Fibroblast of the conjunctiva (primary cell): ENCODE measurements at places on chromosomes 4 and X.

GRCh38 chr4:77927991-77928925 lies 65.6 kb downstream of the MRPL1 start:
- DNase-seq, result peak; percentile 34

- no peak for DNase-seq
Observed at GRCh38 chr4:162782778-162783525, 383.7 kb downstream of the NAF1 start.

DNA sequence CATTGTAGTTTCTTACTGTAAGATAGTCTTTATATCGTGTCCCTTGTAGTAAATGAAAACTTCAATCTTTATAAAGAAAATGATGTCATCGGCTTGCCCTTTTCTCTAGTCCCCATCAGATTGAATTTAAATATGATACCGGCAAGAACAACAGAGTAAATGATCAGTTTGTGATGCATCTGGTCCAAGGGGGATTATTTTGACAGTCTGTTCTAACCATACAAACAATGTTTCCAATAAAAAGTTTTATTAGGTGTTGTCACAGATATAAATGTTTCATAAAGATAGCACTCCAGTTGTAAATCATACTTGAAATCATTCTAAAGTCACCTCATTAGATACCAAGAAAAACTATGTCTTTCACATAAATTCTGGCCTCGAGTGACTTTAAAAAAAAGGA lies 72.3 kb downstream of the SLC9A6 start:
- DNase-seq, result no peak

DNA sequence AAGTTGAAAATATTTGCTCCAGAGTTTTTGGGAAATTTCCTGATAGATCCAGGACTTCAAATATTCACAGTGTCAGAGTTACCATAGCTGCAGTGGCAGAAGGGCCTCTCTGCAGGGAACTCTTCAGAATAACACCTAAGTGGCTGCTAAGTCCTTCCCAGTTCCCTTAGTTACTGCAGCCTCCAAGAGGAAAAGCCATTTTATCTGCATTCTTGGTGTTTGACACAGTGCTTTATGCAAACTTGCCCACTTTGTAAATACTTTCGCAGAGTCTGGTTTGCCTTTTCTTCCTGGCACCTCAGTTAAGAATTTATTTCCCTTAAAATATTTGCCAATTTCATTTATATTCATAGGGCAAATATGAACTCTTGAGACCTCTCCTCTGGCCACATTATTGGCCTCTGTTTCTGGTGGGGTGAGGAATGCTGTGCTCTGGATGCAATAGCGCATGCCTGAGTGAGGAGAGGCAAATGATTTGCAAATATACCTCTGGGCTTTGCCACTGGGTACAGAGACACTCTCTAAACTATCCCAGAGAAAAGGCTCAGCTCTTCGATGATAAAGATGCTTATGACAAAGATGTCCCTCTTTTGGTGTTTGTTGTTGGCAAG lies 566.3 kb upstream of the NR3C2 start:
- DNase-seq, result no peak

DNA sequence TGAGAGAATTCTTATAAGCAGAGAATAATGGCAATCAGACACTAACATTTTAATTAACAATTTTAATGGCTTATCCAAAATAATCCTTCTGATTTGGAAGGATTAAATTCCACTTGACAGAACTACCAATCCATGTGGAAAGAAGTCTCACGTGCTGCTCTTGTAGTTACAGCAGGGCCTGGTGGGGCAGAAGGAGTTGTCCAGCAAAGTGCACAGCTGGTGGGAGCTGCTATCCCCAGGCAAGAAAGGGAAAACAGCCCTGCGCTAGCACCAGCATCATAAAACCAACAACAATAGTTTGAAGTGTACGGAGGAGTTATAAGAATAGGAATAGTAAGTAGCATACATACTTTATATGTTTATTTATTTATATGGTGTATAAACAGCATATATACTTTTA lies 127.4 kb upstream of the TRIM2 start:
- no peak for DNase-seq

- no peak for DNase-seq
Observed at GRCh38 chr4:40484346-40485090, 145.1 kb downstream of the RBM47 start.

GRCh38 chr4:3369781-3370674 lies 71.7 kb upstream of the HGFAC start:
- peak; percentile 43 for DNase-seq

- peak; percentile 46 for DNase-seq
Observed at GRCh38 chrX:109890910-109891502, 111.9 kb upstream of the TMEM164 start.

DNA sequence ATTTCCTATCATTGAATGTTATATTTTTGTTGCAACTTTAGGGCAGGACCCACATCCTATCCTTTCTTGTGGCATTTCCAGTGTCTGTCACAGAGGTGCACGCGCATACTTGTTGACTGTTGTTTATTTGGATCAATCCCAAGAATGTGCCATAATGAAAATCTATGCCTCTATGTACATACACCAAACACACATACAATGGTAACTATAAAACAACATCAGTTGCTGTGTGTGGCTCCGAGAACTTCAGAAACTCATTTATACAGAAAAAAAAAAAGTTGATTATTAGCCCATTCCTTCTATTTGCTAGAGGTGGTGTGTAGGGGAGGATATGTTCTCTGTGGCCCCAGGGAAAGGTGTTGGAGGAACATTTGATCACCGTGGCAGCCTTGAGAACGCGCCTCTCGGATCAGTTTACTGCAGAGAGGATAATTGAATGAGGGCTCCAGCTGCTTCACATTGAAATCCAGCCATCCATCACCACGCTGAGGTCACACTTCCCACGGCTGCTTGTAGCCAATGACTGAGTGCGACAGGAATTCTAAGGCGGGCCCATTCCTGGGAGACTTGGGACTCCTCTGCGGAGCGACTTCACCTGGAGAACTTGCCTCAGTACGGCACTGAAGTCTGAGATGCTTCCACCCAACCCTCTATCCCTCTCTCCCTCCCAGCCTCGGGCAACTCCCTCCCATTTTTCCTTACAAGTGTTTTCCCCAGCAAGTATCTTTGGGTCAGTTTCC lies 19.5 kb downstream of the SMPX start:
- no peak for DNase-seq

- no peak for DNase-seq
Observed at GRCh38 chrX:49286136-49286535, 16.5 kb downstream of the PPP1R3F start.

GRCh38 chr4:141046255-141046654 lies 87.0 kb downstream of the RNF150 start:
- DNase-seq, result peak; percentile 81

DNA sequence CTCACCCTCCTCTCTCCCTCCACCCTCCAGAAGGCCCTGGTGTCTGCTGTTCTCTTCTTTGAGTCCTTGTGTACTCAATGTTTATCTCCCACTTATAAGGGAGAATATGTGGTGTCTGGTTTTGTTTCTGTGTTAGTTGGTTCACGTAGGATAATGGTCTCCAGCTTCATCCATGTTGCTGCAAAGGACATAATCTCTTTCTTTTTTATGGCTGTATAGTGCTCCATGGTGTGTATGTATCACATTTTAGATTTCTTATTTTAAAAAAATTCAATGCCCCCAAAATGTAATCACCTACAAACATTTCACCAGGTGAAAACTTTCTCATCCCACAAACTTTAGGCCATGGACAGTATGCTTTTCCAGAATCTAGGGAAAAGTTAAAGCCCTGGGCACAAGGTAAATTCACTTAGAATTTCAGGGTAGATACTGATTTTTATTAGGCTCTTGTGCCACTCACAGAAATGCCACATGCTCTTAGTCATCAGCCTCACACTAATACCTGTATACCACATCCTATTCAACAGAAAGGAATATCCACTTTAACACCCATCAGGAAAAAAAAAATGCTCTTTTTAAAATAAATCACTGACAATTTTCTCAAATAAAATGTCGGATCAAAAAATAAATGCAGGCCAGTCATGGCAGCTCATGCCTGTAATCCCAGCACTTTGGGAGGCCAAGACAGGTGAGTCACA lies 104.8 kb upstream of the ENPP6 start:
- DNase-seq, result no peak

DNA sequence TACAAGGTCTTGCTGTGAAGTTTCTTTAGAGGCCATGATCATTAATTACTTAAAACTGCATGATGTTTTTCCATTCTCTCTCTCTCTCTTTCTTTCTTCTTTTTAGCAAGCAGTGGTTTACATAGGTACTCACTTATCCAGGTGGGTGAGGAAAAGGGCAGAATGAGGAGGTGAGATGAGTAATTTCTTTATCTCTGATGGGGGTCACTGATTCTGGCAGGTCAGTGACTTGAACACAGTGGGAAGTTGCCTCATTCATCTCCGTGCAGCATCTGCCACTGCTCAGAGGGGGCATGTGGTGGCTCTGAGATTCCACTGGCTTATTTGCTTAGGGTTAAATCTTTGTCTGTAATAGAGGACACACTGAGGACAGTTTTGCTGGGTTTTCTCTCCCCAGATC lies 62.6 kb downstream of the FAM114A1 start:
- no peak for DNase-seq

DNA sequence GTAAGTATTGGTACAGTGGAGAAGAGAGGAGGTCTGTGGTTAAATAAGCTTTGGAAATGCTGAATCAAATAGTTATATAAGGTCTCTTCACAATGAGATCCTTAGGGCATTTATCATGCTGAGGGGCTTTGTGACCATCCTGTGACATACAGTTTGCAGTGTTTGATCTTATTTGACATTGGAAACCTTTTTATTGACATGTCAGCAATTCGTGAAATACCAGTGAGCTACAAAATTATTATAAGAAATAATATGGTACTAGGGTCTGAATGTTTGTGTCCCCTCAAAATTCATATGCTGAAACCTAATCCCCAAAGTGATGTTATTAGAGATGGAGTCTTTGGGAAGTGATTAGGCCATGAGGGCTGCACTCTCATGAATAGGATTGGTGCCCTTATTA lies 98.4 kb downstream of the MID1IP1 start:
- no peak for DNase-seq

DNA sequence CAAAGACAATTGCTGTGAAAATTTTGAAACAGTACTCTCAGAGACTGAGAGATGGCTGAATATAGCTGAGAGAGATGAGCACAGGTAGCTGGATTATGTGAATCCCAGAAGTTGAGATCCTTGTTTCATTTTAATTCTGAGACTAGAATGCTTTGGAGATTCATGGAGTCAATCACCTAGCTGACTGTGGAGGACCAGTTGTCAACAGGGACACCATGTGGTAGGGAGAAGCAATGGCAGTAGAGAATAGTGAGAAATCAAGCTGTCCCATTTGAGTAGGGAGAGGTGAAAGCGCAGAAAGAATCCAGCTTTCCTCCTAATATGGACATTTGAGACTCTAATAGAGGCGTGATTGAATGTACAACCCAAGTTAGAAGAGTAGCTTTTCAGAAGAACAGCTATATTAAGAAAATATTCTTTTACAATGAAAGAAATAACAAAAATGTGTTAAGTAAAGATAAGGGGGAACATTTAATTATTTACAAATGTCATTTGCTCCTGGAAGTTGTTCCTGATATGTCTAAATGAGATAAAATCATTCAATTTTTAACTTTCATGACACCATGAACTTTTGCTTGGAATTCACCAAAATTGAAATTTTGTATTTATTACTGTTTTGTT lies 30.3 kb upstream of the GLRB start:
- peak; percentile 68 for DNase-seq

DNA sequence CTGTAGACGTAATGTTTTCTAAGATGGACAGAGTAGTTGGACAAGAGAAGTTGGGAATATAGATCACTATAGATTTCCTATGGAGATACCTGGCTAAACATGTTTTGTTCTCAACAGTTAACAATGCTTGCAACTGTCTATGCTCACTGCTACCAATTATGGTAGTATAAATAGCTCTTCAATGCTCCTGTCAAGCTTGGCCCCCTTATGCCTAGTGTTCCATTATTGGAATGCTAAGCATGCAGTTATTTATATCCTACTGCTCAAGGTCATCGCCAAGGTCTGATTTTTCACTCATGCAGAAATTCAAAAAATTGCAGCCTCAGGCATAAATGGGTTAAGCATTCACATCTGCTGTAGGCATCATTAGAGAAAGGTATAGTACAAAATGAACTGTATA lies 519.0 kb downstream of the IL15 start:
- no peak for DNase-seq

DNA sequence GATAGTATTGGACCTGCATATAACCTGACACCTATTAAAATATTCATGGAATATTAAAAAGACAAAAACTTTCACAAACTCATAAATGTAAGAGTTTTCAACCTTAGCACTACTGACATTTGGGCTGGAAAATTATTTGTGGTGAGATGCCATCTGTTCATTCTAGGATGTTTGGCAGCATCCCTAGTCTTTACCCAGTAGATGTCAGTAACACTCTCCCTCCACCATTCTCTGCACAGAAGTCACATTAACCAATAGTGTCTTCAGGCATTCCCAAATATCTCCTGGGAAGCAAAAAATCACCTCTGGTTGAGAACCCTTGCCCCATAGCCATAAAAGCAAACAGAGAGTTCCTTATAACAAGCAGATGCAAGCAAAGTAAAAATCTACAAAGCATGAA lies 41.4 kb upstream of the NDST4 start:
- peak; percentile 8 for DNase-seq

DNA sequence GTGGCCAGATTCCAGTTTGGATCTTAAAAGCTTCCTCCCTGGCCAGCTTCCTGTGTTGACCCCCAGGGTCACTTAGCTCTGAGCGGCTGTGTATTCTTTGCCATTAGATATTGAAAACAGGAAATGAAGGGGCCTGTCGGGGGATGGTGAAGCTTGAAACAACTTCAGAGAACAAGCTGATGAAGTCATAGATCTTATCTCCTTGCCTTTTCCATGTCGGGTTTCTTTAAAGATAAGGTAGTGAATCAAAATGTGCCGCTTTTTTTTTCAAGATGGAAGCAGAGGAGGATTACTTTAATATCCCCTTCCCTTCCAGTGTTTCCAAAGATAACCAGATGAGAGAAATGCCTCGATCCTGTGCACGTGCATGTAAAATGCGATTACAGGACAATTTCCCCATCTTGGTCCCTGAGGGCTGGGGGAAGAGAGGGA lies 508.5 kb downstream of the MID1IP1 start:
- no peak for DNase-seq

GRCh38 chrX:112164420-112164819 lies 81.8 kb upstream of the TRPC5 start:
- DNase-seq, result no peak
